ENCODE measurements at places on chromosomes 16 and 17. TPM values are rescaled to one million over a fixed set of nuclear protein-coding genes. Genes with fewer than 3 reads are reported as not detected.

The EMC8 gene
- polyA plus RNA-seq: 29.3 TPM

The COX6A2 gene
- polyA plus RNA-seq: 0.66 TPM

The MGAT5B gene
- 1.4 TPM for polyA plus RNA-seq

The HSF5 gene
- polyA plus RNA-seq: 0.53 TPM

The KRT39 gene
- not detected for polyA plus RNA-seq

The CHD9NB gene
- 14.6 TPM for polyA plus RNA-seq

The ITGA2B gene
- polyA plus RNA-seq: 5.2 TPM

The MYH3 gene
- polyA plus RNA-seq: 2.6 TPM

The SDR42E1 gene
- 14.0 TPM for polyA plus RNA-seq

The USP6 gene
- 3.2 TPM for polyA plus RNA-seq

The MT1A gene
- polyA plus RNA-seq: not detected

The ITGB4 gene
- 8.9 TPM for polyA plus RNA-seq

- DNase-seq: no peak
Measured at GRCh38 chr17:81551458-81552243, 502 bp downstream of the FAAP100 start.

DNA sequence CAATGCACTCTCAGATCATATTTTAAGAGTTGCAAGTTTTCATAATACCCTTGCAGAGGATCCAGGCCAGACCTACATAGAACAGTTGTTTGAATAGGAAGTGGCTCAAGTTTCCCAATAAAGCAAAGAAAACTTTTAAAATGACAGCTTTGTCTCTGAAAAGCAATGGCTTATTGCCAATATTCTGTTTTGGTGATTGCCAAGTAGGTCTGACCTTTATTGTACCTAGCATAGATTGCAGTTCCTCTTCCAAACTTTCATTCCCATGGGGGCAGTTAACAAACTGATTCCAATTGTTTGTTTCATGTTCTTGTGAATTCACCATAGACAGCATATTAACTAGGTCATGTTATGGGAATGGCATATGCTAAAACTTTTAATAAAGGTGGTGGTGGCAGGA is 664.6 kb upstream of the CA10 start:
- DNase-seq: no peak

DNA sequence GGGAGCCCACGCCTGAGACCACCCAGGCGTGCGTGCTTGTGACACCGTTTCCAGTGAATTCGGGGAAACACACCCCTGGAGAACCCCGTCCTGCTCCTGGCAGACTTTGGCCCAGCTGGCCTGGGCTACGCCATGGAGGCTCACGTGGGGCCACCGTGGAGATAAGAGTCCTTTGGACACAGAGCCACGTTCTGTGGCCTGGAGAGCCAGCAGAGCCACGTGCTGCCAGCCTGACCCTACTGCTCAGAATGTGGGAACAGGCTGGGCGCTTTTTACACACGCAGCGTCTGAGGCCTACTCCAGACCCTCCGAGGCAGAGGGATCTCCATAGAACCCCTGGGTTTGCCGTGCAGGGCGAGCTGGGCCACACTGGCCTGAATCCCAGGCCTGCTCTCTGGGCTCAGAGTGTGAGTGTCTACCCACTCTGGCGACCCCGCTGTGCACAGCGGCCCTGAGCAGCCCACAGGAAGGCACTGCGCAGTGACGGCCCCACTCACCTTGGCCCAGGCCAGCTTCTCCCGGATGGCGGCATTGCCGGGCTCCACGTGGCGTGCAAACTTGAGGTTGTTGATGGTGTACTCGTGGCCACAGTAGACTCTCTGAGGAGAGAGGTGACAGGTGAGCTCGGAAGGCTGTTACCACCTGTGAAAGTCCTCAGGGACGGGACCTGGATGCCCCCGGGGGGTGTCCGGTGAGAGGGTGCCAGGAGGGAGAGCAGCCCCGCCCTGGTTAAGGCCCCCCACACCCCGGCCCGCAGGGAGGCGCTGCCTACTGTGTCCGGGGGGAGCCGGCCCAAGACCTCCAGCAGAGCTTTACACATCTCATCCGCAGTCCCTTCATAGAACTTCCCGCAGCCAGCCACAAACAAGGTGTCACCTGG is 10.0 kb downstream of the HAGH start:
- no peak for DNase-seq

DNA sequence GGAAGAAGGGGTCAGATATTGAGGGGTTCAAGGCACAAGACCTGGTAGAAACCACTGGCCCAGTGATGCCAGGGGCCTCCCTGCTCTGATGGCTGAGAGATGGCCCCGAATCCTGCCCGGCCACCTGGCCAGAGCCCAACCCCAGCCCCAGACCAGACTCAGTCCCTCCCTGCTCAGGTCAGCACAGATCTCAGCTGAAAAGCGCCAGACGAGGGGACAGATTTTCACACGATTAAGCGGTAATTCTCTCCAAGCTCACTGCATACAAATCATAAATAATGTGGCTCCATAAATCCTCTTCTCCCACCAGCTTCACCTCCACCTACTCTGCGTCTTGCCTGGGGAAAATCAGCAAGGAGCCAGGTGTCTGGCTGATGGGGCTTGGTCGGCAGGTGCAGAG is 57.1 kb downstream of the ENGASE start:
- no peak for DNase-seq

DNA sequence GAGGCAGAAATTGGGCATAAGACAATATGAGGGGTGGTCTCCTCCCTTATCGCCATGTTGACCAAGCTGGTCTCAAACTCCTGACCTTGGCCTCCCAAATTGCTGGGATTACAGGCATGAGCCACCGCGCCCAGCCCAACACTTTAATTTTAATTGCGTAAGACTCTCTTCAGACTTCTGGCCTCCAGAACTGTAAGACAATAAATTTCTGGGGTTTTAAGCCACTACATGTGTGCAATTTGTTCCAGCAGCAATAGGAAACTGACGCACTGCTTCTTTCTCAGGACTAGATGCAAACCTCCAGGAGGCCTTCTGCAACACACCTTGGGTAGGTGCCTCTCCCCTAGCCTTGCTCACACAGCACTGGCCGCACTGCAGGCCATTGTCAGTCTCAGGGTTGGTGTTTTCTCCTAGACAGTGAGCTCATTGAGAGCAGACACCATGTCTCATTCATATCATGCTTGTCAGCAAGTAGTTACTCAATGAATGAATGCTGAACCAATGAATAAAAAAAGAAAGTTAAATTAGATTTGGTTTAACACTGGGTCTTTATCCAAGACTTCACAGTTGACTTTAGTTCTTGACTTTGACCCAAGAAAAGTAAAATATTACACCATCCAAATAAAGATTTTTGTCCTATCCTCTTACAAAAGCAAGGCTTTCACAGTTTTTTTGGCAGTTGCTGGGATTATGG is 5.5 kb upstream of the ACSF2 start:
- DNase-seq: no peak

DNA sequence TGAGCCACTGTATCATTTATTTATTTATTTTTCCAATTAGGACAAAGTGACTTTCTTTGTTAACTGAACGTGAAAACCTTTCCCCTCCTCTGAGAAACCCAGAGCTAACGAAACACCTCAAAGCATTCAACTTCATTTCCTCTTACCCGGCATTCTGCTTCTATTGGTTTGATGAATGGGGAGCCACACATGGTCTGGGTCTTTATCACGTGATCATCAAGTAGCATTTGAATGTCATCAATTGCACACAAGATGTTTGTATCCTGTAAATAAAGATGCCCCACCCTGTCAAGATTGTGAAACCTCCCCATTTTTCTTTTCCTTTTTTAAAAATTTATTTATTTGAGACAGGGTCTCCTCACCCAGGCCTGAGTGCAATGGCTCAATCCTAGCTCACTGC is 80.1 kb downstream of the DNAH3 start:
- DNase-seq: no peak

- no peak for DNase-seq
Measured at GRCh38 chr17:28908640-28909167, 5.8 kb upstream of the DHRS13 start.

GRCh38 chr17:68431661-68432071 is 25.6 kb downstream of the WIPI1 start:
- peak; percentile 43 for DNase-seq

- no peak for DNase-seq
Measured at GRCh38 chr17:57744195-57745170, 616 bp downstream of the CCDC182 start.

DNA sequence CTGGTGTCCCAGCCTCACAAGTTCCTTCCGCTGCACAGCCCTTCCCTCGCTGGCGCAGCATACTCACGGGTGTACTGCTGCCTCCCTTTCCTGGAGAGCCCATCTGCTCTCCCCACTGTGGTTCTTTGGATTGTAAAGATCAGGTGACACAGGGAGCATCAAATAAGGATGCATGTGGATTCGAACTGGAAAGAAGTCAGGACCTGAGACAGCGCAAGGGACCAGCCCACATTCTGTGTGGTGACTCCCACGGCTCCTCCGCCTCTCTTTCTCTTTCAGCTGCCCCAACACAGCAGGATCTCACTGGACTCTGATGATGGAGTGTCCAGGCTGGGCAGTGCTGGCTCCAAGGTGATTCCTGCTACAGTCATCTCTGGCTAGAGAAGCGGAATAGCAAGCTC is 8.1 kb downstream of the LDAF1 start:
- DNase-seq: no peak

GRCh38 chr16:83458612-83459011 is 349.2 kb upstream of the HSBP1 start:
- DNase-seq: no peak

- DNase-seq: no peak
Measured at GRCh38 chr16:58026705-58027160, 1.2 kb downstream of the MMP15 start.

DNA sequence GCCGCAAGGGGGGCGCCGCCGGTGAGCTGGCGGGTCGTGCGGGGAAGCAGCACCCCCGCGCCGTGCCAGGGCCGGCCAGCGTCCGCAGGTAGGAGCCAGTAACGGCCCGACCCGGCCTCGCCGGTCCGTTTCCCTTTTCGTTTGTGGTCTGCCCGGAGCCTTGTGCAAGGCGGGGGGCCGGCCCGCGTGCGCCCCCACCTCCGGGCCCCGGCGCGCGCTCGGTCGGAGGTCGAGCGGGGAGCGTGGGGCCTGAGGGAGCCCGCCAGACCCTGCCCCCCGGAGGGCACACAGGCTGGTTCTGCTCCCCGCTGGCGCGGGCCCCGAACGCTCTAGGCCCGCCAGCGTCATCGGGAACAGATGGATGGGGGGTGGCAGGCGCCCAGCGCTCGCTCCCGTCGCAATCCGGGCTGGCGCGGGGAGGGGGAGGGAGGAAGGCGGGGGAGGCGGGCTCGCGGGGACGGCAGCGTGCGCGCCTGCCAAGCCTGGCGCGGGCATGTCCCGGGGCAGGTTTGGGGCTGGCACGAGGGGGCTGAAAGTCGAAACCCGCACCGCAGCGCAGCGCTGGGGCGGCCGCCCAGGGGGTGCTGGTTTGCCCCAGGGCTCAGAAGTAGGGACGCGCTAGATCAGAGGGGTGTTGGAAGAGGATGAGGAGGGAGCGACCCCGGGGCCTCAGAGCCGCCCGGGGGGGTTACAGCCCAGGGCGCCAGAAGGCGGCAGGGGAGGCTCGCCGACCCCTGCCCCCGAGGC is 1.5 kb upstream of the GSE1 start:
- DNase-seq: no peak

DNA sequence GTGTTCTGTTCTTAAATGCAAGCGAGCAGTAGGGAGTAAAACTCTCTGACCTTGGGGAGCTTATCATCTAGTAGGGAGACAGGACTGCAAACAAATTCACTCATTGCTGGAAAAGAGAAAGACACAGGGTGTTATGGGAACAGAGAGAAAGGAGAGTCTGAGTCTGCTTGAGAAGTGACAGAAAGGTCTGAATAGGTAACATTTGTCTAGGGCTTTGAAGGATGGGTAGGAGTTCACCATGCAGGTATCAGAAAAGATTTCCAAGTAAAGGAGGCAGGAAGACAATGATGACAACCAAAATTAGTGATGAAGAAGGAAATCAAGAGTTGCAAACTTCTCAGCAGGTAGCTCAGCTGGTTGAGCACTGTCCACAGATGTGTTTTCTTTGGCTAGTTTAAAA is 93.6 kb upstream of the GPR139 start:
- DNase-seq: no peak

GRCh38 chr17:945672-946071 is 33.9 kb downstream of the NXN start:
- DNase-seq: no peak

- DNase-seq: peak; percentile 57
Measured at GRCh38 chr17:29124135-29124924, 55.9 kb downstream of the MYO18A start.

DNA sequence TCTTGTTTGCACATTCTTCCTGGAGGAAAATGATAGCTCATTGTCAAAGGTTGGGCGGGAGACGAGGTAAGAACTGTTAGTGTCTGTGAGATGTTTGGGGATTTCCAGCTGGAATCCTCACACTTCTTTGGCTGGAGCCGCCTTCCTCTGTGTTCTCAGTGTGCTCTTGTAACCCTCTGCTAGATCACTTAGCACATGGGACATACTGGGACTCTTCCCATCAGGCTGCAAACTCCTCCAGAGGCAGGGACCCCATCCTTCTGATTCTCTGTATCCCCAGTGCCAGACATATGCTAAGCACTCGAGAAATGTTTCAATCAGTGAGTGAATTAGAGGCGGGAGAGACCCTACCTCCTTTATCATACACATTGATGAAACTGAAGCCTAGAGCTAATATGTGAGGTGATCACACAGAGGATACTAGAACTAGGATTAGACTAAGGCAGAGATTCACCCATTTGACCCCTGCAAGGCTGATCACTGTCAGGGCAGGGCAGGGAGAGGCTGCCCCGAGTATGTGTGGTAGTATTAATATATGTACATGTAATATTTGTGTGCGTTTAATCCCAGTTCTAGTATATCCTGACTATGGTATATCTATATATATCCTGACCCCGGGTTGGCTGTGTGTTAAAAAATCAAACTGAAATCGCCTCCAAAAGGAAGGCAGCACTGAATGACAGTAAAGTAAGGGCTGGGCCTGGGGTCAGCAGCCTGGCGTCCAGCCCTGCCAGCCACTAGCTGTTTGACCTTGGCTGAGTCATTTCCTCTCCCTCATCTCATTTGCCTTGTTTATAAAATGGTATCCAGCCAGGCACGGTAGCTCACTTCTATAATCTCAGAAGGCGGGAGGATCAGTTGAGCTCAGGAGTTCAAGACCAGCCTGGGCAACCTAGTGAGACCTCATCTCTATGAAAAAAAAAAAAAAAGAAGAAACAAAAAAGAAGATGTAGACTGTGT is 75.5 kb upstream of the TBX2 start:
- DNase-seq: no peak

Data from right renal pelvis (tissue), 4 donors.